ENCODE measurements at places on chromosomes 6 and 20.

DNA sequence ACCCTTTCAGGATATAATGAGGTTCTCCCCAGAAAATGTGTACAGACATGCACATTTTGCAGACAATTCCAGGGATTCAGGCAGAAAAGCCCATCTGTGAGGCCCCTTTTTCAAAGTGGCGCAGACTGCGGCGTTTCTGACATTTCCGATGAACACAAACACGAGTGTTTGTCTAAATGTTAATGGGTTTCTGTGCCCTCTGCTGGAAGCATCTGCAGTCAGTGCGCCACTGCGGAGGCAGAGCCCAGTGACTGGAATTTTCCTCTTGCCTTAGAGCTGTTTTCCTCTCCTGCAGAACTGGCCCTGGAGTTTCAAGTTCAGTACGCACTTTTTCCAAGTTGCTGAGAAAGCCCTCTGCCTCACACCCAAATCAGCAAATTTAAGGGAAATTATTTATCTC, 15.3 kb downstream of the ANKRD60 start:
- peak; percentile 68 for DNase-seq

- no peak for DNase-seq
Measured at GRCh38 chr6:117007659-117008058, 130.6 kb downstream of the RFX6 start.

DNA sequence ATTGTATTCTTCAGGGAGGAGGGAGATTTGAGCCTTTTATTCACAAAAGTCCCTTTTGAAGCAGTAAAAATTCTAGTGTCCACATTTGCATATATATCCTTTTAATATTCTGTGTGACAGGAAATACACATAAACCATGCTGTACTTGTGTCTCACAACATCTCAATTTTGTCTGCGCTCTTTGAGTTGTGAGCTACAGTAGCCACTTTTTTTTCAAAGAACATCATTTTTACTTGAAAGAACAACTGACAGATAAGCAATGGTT, 21.3 kb downstream of the LMBRD1 start:
- no peak for DNase-seq

DNA sequence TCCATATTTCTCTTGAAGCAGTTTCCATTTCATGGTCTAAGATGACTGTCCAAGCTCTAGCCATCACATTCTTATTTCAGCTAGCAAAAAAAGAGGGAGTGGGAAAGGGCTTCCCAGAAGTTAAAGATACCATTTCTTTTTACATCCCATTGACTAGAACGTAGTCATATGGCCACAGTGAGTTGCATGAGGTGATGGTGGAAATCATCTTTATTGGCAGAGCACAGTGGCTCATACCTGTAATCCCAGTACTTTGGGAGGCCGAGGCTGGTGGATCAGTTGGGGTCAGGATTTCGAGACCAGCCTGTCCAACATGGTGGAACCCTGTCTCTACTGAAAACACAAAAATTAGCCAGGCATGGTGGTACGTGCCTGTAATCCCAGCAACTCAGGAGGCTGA, 99.6 kb downstream of the ISM1 start:
- no peak for DNase-seq

- no peak for DNase-seq
Measured at GRCh38 chr6:148677594-148678476, 69.0 kb upstream of the UST start.

DNA sequence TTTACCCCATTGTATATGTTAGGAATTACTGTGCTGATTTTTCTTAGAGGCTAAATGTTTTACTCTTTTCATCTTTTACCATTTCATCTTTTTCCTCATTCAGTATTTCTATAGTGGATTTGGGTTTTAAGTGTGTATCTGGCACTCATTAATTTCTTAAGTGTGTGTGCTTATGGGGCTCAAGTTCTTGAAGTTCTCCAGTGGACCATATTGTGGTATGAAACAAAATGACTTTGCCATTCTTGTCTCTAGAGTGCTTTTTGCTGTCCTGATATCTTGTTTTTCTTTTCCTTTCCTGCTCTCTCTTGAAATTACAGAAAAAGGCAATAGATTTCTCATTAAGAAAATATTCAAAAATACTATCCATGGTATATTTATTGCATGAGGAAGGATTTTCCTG, 123.1 kb downstream of the ARID1B start:
- DNase-seq: no peak

- DNase-seq: no peak
Measured at GRCh38 chr6:137727216-137727765, 139.8 kb upstream of the TNFAIP3 start.

Data from GM23248 (cell line).